NCI-H69 (cell line): ENCODE measurements at places on chromosomes 2 and 18.

- no peak for DNase-seq
Observed at GRCh38 chr2:4047961-4048891, 344.9 kb downstream of the DCDC2C start.

GRCh38 chr2:69495861-69496260 is 58.6 kb upstream of the NFU1 start:
- DNase-seq = no peak

DNA sequence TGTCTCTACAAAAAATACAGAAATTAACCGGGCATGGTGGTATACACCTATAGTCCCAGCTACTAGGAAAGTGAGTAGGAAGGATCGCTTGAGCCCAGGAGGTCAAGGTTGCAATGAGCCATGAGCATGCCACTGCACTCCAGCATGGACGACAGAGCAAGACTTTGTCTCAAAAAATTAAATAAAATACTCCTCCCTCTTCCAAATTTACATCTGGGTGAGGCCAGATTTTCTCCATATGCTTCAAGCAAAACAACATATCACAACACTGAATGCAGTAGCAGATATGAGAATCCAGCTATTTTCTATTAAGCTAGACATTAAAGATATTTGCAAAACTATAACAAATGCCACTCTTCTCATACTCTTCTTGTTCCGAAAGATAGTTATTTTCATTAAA is 20.9 kb downstream of the MEMO1 start:
- DNase-seq = no peak

GRCh38 chr18:3184275-3184963 is 35.3 kb downstream of the MYOM1 start:
- DNase-seq = no peak

GRCh38 chr2:24399434-24400206 is 39.3 kb upstream of the ITSN2 start:
- DNase-seq = peak; percentile 68

DNA sequence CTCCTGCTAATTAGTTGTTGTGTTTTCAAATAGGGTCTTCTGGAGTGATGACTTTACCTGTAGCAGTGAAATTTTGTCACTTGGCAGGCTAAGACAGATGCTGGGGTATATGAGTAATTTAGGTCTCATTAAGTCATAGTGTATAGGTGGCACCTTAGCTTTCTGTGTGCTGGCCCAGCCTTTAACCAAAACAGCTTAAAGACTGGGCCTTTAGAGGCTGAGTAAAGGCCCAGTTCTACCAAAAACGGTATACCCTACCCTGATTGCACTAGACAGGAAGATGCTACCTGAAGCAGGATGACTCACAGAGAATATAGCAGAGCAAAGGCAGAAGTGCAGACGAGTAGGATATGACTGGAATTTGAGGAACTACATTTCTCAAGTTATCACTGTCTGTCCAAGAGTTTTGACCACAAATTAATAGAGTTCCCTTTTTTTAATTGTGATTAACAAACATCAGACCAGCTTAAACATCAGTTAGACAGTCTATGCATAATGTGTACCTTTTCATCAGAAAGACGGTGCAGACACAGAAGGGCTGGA is 337.9 kb upstream of the SALL3 start:
- peak; percentile 51 for DNase-seq

GRCh38 chr18:46080156-46080555 is 8.1 kb upstream of the PSTPIP2 start:
- no peak for DNase-seq

DNA sequence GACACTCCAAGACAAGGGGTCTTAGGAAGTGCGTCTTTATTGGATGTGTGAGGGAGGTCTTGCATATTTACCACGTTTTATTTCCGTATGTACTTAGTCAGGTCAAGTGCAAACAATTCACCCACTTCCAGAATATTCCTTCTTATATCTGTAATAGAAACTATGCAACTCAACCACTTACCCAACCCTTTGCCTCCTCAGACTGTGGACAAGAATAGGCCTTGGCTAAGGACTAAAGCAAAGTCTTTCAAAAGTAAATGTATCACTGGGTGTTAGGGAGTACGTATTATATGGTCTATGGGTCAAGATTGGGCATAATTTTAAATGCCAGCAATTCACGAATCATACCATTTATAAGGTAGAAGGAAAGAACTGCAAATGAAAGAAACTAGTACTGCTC is 484.8 kb downstream of the MBD2 start:
- DNase-seq = no peak

GRCh38 chr2:19505199-19506136 is 147.0 kb upstream of the OSR1 start:
- DNase-seq = no peak

- DNase-seq = no peak
Observed at GRCh38 chr18:46920067-46920466, 2.7 kb downstream of the KATNAL2 start.

- DNase-seq = no peak
Observed at GRCh38 chr2:24579053-24579803, 88.2 kb downstream of the NCOA1 start.

GRCh38 chr2:172995323-172996244 is 80.1 kb upstream of the MAP3K20 start:
- no peak for DNase-seq

DNA sequence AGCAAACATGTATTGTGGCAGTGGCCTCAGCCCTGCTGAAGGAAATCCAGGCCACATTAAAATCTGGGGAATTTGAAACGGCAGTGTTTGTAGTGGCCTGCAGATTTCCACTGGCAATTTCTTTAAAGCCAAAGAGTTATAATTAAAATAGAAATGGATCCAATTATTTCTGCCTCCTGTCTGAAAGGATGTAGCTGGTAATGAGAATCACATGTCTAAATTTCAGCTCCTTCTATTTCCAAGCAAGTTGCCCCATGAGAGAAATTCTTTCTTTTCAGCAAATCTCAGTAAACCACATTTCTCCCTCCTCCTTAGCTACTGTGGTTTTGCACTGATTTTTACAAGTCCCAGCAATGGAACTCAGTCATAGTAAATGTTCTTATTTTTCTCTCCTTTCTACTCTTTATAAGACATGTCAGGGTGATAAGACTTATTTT is 55.4 kb upstream of the ZNF396 start:
- DNase-seq = no peak

- peak; percentile 37 for DNase-seq
Observed at GRCh38 chr2:167140767-167141166, 252.5 kb downstream of the XIRP2 start.

GRCh38 chr2:43142921-43143438 is 83.4 kb downstream of the ZFP36L2 start:
- DNase-seq = no peak

- DNase-seq = no peak
Observed at GRCh38 chr2:48175254-48175653, 269.0 kb upstream of the FBXO11 start.

GRCh38 chr2:170742000-170742399 is 26.9 kb downstream of the SP5 start:
- DNase-seq = no peak

DNA sequence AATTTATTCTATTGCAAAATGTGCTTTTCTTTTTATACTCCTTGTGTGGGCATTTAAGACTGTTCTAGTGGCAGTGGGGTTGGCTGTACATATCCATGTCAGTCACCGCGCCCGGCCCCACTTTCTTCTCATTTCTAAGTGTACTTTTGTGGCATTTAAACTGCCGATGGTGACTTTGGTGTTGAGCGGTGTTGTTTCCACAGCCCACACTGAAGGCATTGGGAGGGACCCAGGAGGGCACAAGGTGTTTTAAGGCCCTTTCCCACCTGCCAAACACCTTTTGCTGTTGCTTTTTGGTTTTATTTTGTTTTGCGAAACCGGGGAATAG is 369.7 kb downstream of the MTX2 start:
- DNase-seq = no peak

GRCh38 chr2:19351899-19352697 is 6.3 kb downstream of the OSR1 start:
- DNase-seq = no peak

DNA sequence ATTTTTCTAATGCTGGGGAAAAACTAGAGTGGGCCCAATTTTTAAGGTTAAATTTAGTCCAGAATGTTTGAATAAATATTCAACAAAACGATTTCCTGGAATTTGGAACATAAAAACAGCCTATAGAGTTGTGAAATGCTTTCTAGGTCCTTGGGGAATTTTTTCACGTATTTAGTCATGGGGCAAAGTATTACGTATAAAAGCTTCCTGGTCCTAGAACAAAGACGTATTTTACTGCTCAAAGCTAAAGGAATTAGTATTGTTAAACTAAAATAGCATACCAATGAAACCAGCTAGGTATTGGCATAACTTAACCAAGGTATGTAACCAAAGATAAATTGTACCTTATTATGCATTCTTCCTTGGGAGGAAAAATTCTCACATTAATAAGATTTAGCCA is 1.6 kb downstream of the SESTD1 start:
- DNase-seq = peak; percentile 22

GRCh38 chr2:232436381-232437194 is 19.4 kb upstream of the ALPI start:
- no peak for DNase-seq

DNA sequence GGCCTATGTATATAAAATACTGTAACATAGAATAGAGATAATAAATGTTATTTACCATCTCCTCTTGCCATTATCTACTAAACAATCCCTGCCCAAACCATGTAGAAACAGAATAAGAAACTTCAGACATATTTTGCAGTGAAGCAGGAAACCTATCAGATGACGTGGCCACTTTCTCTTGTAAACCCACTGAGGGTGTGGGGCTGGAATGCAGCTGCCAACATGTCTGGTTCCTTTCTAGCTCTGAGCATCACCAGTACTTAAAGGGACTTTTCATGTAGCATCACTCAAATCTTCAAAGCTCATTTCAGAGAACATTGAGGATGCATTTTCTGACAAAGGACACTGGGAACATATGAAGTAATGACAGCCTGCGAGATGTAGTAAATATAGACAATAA is 251.8 kb downstream of the LPIN1 start:
- no peak for DNase-seq

GRCh38 chr2:20430461-20431300 is 16.2 kb upstream of the RHOB start:
- DNase-seq = no peak

- no peak for DNase-seq
Observed at GRCh38 chr18:31774477-31774785, 13.8 kb upstream of the SLC25A52 start.

DNA sequence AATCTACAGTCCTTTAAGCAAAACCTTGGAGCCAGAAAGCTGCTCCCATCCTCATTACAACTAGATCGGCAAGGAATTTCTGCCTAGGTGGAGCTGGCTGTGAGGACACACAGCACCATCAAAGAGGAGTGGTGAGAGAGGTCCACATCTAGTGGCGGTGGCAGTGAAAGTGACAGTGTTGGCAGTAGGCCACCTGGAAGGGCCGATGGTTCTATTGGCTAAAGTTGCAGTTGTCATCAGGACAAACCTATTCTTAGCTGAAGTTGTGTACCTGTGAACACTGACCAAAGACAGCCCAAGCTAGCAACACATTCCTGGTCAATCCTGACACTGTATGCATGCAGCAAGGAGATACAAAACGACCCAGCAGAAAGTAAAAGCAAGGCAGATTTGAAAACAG is 218.1 kb upstream of the CHAC2 start:
- DNase-seq = no peak

- no peak for DNase-seq
Observed at GRCh38 chr18:765764-766549, 46.1 kb downstream of the YES1 start.

DNA sequence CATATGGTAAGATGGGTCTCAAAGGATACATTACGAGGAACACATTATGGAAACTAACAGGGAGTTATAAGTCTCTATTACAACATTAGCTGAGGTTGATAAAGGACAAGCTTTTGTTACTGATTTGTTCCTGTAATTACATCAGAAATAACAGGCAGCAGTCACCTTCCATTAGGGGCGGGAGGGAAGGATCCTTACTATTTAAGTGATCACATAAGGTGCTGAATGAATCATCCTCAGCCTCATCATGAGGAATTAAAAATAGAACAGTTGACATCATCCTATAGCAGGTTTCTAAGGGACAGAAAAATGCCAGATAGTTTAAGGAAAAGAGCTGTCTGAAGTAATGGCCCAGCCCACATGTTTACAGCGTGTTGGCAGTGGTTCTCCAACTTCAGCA is 86.9 kb upstream of the MGAT5 start:
- peak; percentile 66 for DNase-seq

GRCh38 chr18:41972067-41972925 is 17.3 kb downstream of the PIK3C3 start:
- DNase-seq = no peak

DNA sequence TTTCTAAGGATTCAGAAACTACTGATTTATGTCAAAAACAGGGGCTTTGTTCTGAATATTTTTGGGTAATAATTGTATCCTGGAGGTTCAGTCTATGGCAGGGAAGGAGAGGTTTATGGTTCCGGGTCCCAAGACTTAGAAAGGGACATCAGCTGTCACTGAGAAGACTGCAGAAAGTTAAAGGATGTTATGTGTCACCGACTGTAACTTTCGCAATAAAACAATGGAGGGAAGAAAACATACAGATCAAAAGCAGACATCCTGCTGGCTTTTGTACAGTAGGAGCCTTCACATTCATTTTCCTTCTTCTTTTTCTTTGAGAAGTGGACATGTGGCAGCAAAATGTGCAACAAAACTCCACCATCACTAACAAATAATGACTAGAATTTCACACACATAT is 900.7 kb upstream of the SOX11 start:
- no peak for DNase-seq

GRCh38 chr2:176388861-176389260 is 119.6 kb downstream of the MTX2 start:
- DNase-seq = no peak

GRCh38 chr2:681312-681711 is 4.1 kb upstream of the TMEM18 start:
- DNase-seq = no peak

DNA sequence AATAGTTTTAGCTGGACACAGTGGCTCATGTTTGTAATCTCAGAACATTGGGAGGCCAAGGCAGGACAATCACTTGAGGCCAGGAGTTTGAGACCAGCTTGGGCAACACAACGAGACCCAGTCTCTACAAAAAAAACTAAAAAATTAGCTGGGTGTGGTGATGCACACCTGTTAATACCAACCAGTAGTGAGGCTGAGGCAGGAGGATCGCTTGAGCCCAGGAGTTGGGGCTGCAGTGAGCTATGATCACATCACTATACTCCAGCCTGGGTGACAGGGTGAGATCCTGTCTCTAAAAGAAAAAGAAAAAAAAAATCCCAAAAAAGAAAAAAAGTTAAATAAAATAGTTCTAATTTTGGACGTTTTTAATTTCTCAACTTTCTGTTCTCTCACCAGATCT is 68.7 kb downstream of the MAP4K3 start:
- DNase-seq = no peak

- no peak for DNase-seq
Observed at GRCh38 chr2:58594762-58595161, 353.6 kb upstream of the FANCL start.

GRCh38 chr2:40556293-40556692 is 104.4 kb upstream of the SLC8A1 start:
- no peak for DNase-seq
